Umbilical cord (tissue), 2 donors: ENCODE measurements at places on chromosomes 5 and 9. TPM values are rescaled to one million over a fixed set of nuclear protein-coding genes. Genes with fewer than 3 reads are reported as not detected.

OLFML2A gene
- total RNA-seq: 9.6 TPM

CKMT2 gene
- total RNA-seq: 0.48 TPM

- no peak for DNase-seq
These were observed 614.2 kb upstream of the CLINT1 start for GRCh38 chr5:158473016-158473635.

GRCh38 chr5:16600946-16601345, 15.9 kb downstream of the RETREG1 start:
- DNase-seq: no peak

DNA sequence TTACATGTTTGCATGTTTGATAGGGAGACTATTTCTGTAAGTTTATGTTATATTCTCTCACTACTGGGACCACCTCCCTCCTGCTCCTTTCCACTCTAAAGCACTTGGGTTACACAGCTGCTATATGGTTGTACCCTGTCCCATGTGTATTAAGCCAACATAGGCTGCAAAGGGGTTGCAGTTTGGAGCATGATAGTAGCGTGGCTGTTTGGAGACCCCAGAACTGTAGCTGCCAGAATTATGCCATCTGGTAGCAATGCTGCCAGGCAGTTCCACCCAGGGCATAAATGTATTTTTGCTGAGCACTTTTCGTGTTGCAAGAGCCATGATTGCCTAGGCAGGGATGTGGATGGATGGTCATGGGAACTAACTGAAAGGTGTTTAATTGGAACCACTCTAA, 81.8 kb downstream of the CNTLN start:
- no peak for DNase-seq
